ENCODE measurements at places on chromosomes 3 and 15.

GRCh38 chr15:50854601-50855490, 53.6 kb upstream of the AP4E1 start:
- no peak for DNase-seq

GRCh38 chr15:98003996-98004395, 43.5 kb downstream of the ARRDC4 start:
- no peak for DNase-seq

DNA sequence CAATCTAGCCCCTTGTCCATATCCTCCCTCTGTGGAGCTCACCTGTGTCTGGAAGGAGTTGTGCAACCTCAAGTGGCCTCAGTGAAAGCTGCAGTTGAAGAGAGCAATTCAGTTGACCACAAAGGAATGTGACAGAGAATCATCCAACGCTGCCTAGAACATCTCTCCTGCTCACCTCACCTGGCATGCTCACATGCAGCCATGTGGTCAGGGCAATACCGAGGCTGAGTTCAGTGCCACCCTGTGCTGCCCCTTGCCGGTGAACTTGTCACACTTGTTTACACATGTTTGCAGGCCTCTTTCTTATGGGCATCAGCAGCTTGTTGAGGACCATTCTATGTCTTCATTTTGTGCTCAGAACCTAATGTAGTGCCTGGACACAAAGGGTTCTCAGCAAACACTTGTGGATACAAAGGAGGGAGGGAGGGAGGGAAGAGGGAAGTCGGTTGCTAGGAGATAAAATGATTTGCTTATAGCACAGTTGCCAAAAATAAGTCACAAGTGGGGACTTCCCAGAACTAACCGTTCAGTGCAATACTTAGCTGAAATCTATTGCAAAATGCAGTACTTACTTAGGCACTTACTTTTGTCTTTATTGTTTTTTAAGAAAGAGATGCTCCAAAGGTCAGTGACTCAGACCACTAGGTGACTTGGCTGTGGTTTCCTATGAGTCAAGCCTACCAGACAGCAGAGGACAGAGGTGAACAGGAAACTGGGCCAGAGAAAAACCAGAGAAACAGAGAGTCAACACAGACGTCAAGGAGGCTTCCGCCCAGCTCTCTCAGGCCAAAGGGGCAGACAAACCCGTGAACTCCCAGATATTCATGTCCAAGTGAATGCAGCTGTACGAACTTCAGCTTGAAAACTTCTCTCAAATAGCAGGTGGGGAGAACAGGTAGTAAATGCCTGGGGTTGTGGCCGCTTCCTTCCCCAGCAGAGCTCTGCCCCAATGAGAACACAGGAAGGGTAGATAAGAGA, 227.8 kb upstream of the CTNNB1 start:
- no peak for DNase-seq

- no peak for DNase-seq
Observed at GRCh38 chr15:62108411-62108810, 41.6 kb downstream of the C2CD4A start.

GRCh38 chr3:138914870-138915502, 32.0 kb downstream of the FOXL2 start:
- DNase-seq: no peak

DNA sequence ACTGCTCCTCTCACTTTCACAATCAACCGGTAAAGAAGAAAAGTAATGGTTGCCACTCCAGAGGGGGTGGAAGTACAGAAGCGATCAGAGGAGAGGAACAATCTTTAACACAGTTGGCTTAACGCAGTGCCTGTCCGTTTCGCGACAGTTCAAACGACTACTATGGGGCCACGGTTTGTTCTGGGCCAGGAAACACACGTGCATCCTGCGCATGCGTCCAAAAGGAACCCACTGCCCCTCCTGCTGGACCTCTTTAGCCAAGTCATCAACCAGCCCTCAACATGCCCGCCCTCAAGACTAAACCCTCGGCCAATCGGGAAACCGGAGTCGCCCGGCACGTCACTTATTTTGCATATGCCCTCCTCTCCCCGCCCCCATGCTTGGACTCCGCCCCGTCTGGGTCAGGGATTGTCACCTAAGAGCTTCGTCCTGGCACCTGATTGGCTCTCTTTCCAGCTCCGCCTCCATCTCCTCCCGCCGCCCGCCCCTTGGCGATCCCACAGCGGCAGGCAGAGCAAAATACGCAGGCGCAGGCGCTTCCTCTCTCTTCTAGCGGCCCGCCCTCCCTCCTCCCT, 345 bp upstream of the CDV3 start:
- no peak for DNase-seq

GRCh38 chr3:118587037-118587741, 447.5 kb downstream of the IGSF11 start:
- DNase-seq: no peak

DNA sequence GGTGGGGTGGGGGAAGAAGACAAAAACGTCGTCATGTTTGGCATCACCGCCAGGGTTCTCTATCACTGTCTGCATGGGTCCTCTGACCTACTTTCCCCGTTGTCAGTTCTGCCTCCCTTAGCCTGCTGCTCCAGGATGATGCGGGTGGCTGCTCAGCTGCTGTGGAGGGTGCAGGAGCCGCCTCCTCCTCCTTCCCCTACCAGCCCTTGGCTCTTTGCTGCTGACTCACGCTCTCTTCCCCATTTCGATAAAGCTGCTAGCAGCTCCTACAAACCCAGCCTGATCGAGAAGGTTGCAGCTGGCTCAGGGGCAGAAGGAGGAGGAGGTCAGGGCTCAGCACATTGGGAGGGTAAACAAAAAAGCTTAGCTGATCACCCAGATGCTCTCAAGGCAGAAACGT, 49.5 kb upstream of the SEC13 start:
- peak; percentile 60 for DNase-seq

GRCh38 chr3:196918968-196919367, 23.4 kb downstream of the NCBP2 start:
- DNase-seq: no peak

DNA sequence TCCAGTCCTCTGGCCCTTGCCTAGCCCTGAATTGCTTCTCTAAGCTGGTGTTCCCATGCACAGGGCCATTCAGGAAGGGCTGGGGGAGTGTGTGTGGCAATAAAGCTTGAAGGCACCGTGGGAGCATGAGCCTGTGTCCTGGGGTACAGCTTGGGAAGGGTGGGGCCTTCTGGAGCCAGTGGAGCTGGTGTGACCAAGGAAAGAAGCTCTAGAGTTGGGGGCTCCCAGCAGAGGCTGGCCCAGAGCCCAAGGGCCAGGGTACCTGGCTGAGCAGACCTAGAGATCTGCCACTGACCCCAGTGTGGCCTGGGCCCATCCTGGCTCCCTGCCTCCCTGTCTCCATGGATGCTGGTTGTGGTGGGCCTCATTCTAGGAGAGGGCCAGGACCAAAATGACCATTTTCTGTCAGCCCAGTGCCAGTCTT, 8.1 kb downstream of the ABTB1 start:
- no peak for DNase-seq

DNA sequence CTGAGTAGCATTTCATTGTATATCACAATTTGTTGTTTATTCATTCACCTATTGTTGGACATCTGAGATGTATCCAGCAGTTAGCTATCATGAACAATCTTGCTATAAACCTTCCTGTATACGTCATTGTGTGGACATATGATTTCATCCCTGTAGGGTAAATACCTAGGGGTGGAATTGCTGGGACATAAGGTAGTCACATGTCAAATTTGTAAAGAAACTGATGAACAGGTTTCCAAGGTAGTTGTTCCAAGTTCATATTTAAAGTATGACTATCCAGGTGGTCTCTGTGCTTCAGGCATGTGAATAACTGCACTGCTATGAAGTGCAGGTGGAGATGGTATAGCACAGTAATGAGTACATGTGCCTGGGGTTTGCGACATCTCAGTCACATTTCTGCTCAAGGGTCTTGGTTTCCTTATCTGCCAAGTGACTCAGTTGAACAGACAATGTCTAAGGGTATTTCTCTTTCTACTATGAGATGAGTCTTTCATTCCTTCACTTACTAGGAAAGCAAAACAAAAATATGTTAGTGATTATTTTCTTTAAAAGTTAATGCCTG, 229.0 kb upstream of the HES1 start:
- no peak for DNase-seq

DNA sequence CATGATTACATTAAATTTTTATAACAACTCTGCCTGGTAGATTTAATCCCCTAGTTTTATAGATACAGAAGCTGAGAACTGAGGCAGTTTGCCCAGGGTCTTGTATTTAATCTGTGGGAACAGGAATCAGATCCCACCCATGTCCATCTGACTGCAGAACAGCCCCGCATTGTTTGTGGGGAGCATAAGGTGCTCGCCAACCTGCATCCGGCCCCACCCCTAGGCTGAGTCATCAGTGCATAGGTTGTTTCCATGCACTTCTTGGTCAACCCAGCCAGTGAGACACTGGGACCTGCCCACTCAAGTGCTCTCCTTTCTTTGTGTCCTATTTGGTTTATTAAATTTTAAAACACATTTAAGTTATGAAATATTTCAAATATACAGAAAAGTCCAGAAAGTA, 266.2 kb downstream of the OPA1 start:
- no peak for DNase-seq

DNA sequence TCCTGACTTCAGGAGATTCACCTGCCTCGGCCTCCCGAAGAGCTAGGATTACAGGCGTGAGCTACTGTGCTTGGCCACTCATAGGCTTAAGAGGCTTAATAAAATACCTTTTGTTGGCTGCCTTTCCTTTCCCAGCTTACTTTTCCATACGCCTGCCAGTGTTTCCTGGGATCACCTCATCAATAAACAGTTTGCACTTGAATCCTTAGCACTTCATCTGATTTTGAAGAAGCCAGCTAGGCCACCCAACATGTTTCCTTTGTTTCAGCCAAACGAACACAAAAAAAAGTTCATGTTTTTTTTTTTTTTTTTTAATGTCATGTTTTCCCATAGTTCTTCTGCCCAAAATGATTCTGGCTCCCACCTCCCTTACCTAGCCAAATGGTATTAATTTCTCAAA, 92.3 kb downstream of the RAP2B start:
- no peak for DNase-seq

GRCh38 chr15:52241489-52241888, 50.3 kb upstream of the GNB5 start:
- no peak for DNase-seq

- DNase-seq: no peak
Observed at GRCh38 chr3:43077261-43077660, 28.6 kb downstream of the POMGNT2 start.

DNA sequence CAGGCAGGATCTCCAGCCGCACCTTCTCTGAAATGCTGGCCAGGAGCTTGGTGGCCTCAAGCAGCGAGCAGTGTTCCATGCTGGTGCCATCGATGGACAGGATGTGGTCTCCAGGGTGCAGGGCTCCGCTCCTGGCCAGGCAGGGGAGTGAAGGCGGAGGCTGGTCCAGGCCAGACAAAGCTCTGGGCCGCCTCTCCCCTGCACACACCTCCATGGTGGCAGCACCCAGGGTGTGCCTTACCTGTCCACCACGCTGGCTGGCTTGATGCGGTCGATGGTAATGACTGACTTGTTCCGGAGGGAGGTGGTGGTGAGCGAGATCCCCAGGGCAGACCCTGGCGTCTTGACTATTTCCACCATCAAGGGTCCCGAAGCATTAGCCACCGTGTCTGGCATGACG, 20.0 kb downstream of the GRIP2 start:
- no peak for DNase-seq

GRCh38 chr3:112794622-112795172, 52.0 kb downstream of the CD200R1L start:
- no peak for DNase-seq

GRCh38 chr15:21267671-21268395, 172.5 kb downstream of the POTEB3 start:
- no peak for DNase-seq

Data from caudate nucleus (tissue), 63 donors.